ENCODE measurements at places on chromosomes 13 and 19.

GRCh38 chr19:681029-682019 lies 5.1 kb downstream of the FSTL3 start:
- peak; percentile 92 for DNase-seq
- peak overlapping the region; percentile 97 for H3K27ac ChIP-seq
- peak overlapping the region; percentile 97 for H3K4me3 ChIP-seq
- no peaks in the 10 kb centered on the region for H3K36me3 ChIP-seq

GRCh38 chr13:113063091-113063491 lies 42.5 kb upstream of the F7 start:
- H3K27ac ChIP-seq = no peak overlapping the region
- H3K27me3 ChIP-seq = no peaks in the 10 kb centered on the region
- no peaks in the 10 kb centered on the region for H3K36me3 ChIP-seq
- DNase-seq = no peak
- H3K4me3 ChIP-seq = no peak overlapping the region

- DNase-seq = no peak
- H3K4me3 ChIP-seq = peak overlapping the region; percentile 52
- H3K27me3 ChIP-seq = peaks cover 42% of the 10 kb centered on the region
Measured at GRCh38 chr19:11673608-11674041, 65.1 kb downstream of the ZNF823 start.

DNA sequence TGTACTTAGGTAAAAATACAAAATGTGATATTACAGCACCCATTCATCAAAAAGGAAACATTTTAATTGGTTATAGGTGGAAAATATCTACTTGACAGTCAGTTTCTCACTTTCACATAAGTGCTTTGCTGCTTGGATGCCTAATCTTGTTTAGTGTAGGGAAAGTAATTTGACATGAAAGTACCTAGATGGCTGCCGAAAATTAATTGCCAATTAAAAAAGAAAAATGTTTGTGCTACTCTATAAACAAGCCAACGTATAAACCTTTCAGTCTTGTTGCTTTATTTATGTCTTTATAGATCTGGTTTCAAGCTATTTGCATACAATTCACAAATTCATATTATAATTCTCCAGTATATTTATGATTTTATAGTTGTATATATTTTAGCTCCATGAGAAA lies 729.9 kb downstream of the DACH1 start:
- no peaks in the 10 kb centered on the region for H3K36me3 ChIP-seq
- no peak for DNase-seq
- H3K27me3 ChIP-seq = no peaks in the 10 kb centered on the region
- no peaks in the 10 kb centered on the region for H3K4me1 ChIP-seq

DNA sequence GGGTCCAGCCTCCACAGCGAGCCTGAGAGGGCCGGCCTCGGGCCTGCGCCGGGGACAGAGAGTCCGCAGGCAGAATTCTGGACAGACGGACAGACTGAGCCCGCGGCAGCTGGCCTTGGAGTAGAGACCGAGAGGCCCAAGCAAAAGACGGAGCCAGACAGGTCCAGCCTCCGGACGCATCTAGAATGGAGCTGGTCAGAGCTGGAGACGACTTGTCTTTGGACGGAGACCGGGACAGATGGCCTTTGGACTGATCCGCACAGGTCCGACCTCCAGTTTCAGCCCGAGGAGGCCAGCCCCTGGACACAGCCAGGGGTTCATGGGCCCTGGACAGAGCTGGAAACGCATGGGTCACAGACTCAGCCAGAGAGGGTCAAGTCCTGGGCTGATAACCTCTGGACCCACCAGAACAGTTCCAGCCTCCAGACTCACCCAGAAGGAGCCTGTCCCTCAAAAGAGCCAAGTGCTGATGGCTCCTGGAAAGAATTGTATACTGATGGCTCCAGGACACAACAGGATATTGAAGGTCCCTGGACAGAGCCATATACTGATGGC lies 490 bp downstream of the ITPKC start:
- no peak for DNase-seq
- H3K4me1 ChIP-seq = peaks cover 35% of the 10 kb centered on the region
- H3K27ac ChIP-seq = peak overlapping the region; percentile 77
- no peaks in the 10 kb centered on the region for H3K27me3 ChIP-seq
- peaks cover 8% of the 10 kb centered on the region for H3K36me3 ChIP-seq

- H3K4me3 ChIP-seq = no peak overlapping the region
- no peak for DNase-seq
- peaks cover 36% of the 10 kb centered on the region for H3K4me1 ChIP-seq
Measured at GRCh38 chr13:46660416-46660815, 107.4 kb downstream of the LRCH1 start.

GRCh38 chr13:90438576-90438975 lies 908.9 kb upstream of the MIR17HG start:
- DNase-seq = no peak
- H3K27me3 ChIP-seq = no peaks in the 10 kb centered on the region
- no peak overlapping the region for H3K27ac ChIP-seq
- H3K4me3 ChIP-seq = no peak overlapping the region

- no peaks in the 10 kb centered on the region for H3K36me3 ChIP-seq
- no peak for DNase-seq
- peaks cover 14% of the 10 kb centered on the region for H3K4me1 ChIP-seq
- H3K4me3 ChIP-seq = no peak overlapping the region
- H3K27me3 ChIP-seq = no peaks in the 10 kb centered on the region
Measured at GRCh38 chr13:31204592-31204991, 4.8 kb downstream of the B3GLCT start.
